ENCODE measurements at places on chromosomes 3 and 15. TPM values are rescaled to one million over a fixed set of nuclear protein-coding genes. Genes with fewer than 3 reads are reported as not detected.

The ADAMTSL3 gene
- total RNA-seq = 19.4 TPM

The LRRIQ4 gene
- not detected for total RNA-seq

The TMEM207 gene
- not detected for total RNA-seq

The UBL7 gene
- total RNA-seq = 60.0 TPM

The HCLS1 gene
- total RNA-seq = 68.1 TPM

The SPATA12 gene
- total RNA-seq = not detected

The LMAN1L gene
- 0.27 TPM for total RNA-seq

The P2RY12 gene
- 6.6 TPM for total RNA-seq

The RASGRP1 gene
- 0.31 TPM for total RNA-seq

The CP gene
- 44.8 TPM for total RNA-seq

The MESP2 gene
- total RNA-seq = not detected

The ADGRG7 gene
- not detected for total RNA-seq

The MUC4 gene
- total RNA-seq = 0.19 TPM

The PARP15 gene
- 2.7 TPM for total RNA-seq
